ENCODE measurements at places on chromosomes 1 and 21. TPM values are rescaled to one million over a fixed set of nuclear protein-coding genes. Genes with fewer than 3 reads are reported as not detected.

DNA sequence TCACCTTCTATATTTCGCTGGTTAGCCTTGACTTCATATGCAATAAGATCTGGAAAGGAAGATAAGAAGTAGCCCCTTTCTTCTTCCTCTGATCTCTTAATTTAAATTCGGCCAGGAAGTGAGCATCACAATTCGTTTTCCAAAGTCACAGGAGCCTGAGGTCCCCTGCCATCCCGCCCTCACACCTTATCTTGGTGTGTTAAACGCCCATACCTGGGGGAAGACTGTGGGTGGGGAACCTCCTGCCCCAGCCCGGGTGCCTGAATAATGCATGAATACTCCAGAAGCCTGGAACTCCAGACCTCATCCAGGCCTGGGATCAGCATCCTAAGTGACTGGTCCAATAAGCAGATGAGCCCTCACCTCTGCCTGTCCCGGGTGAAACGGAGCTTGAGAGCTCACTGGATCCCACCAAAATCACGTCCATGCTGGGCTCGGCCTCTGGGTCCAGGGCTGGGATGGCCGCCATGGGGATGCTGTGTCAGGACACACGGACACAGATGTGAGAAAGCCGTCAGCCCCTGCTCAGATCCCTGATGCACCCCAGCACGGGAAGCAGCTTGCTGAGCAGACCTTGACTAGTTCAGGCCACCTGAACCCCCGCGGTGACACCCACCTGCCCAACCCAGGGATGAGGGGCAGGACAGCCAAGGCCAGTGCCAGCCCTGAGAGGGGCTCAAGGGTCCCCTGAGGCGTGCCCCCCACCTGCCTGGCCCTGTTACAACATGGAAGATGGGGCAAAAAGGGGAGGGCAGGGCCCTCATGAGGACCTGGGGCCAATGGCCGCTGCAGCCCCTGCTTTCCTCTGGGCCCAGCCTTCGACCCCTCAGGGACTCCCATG lies 686 bp downstream of the DNMT3L start:
- ATAC-seq = no peak

- no peak for ATAC-seq
These were observed 664 bp downstream of the BACE2 start for GRCh38 chr21:41168391-41169257.

- ATAC-seq = no peak
These were observed 1.5 kb upstream of the SCP2 start for GRCh38 chr1:52925571-52926005.

DNA sequence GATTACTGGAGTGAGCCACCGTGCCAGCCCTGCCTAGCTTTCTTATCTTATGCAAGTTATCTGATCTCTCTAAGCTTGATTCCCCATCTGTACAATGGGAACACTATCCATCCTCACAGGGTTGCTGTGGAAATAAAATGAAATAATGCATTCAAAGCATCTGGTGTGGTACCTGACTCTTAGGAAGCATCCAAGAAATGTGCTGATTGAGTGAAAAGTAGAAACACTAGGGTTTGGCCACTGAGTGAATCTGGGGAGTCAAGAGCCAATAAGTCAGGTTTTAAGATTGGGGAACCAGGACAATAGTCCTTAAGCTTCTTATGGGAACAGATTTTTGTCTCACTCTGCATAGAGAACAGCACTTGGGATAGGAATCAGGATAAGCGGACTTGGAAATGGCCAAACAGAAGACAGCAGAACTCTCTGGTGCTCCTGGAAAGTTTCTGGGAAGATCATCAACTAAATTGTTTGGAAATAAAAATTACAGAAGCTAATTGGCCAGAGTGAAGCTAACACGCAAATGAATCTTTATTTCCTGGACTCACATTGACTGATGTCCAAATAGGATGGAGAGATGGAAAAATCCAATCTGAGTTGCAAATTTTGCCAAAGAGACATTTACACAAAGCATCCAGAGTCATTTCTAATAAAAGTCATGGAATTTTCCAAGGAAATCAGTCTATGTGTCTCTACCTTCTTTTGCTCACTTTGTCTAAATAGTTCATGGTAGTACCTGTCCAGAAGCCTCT lies 3.3 kb downstream of the PAFAH2 start:
- ATAC-seq = no peak

- no peak for ATAC-seq
These were observed 6.9 kb downstream of the ADSS2 start for GRCh38 chr1:244444854-244445253.

The ERG gene
- total RNA-seq = not detected

The CCDC24 gene
- 2.6 TPM for total RNA-seq

The TMEM82 gene
- total RNA-seq = not detected

The TNFRSF18 gene
- 105 TPM for total RNA-seq

The BEND5 gene
- total RNA-seq = 5.3 TPM

The LCE1B gene
- not detected for total RNA-seq

The ITLN1 gene
- not detected for total RNA-seq

Data from activated T-helper 17 cell treated with anti-CD3 and anti-CD28 coated beads, Interleukin-2, amount 50 U/mL, for 72 hours (primary cell).